H7 (cell line): ENCODE measurements at places on chromosomes 7 and 10. TPM values are rescaled to one million over a fixed set of nuclear protein-coding genes. Genes with fewer than 3 reads are reported as not detected.

Gene CLDN12
- total RNA-seq, result 31.5 and 38.6 TPM in 2 replicates

DNA sequence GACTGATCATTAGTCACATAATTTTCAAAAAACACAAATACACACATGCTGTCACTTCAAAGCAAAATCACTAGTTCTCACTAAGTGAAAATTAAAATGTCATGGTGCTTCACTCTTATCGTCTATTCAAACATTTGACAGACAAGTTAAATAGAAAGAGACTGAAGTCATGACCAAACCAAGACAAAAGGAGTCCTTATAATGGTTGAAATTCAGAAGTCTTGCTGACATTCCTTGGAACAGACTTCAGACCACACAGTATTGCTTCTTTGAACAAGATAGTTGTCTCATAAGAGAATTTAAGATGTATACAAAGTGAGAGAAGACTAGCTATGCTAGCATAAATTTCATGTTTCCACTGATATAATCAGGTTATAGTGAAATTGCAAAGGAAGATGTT, 119.5 kb downstream of the SEMA3D start:
- DNase-seq, result no peak

- DNase-seq, result no peak
Observed at GRCh38 chr7:33837356-33837851, 67.9 kb upstream of the BMPER start.

Gene MPP7
- total RNA-seq, result 2.1 and 3.9 TPM in 2 replicates

Gene TRPV5
- not detected in 2 replicates for total RNA-seq

DNA sequence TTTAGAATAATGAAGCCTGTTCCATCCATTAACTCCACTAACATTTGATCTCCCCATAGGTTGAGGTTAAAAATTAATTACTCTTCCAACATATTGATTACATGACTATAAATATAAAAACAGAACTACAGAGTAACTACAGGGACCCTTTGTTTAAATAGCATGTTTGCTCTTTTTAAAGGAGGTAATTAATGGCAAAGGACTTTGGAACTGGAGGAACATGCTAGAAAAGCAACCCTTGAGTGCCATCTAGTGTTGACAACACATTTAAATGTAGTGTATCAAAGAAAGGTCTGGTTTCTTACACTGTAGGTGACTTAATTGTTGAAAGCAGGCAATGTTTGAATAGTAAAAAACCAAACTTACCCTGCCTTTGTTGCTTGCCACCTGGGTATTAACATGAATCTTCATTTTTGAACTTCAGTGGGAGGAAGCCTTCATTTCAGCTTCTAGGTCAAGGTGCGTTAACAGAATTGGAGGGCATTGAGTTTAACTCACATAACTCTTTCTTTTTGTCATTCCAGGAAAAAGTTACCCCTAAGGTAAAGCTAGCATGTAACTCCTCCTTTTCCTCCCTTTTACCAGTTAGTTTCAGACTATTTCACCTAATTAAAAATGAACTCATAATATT, 52.6 kb upstream of the CAPZA2 start:
- peak; percentile 29 for DNase-seq

DNA sequence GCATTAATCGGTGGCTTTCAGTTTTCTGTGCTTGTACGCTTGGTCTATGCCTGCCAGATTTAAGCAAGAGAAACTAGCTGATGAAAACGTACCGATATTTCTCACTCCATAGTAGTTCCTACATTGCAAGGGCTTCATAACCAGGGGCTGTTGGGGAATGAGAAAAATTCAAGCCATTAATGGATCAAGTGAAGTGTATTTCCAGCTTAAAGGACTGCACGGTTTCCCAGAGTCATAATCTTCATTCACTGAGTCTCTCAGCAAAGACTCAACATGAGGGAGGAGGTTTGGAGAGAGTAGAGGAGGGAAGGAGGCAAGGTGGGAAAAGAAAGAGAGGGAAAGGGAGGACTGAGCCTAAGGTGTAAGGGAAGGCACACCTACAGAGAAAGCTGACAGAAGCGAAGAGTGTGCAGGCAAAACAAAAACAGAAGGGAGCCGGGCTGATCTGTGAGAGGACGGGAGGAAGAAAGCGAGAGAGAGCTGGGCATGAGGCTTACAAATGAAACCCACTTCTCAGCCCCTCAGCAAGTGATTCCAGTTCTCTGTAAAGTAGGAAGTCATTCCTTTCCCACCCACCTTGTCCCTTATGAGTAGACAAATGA, 625 bp downstream of the GIMAP2 start:
- DNase-seq, result no peak

Gene PTPRN2
- 0.70 and 0.80 TPM in 2 replicates for total RNA-seq

Gene NPTX2
- 19.7 and 34.8 TPM in 2 replicates for total RNA-seq

Gene VGF
- total RNA-seq, result 12.0 and 22.5 TPM in 2 replicates
